ENCODE measurements at places on chromosomes 11 and 22.

DNA sequence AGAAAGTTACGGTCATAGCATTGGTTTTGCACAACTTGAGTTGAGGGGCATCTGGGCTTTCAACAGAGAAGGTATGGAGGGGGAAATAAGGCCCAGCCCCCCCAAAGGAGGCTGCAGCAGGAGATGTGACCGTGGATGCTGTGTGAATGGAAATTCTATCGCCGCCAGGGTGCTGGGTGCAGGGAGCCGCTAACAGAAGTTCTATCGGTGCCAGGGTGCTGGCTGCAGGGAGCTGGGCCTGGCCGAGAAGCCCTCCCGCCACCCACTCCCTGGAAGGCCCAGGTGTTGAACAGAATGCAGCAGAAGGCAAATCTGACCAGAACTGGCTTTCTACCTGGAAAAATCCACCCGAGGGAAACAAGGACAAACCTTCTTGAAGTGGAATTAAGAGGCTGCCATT, 115.0 kb downstream of the SHANK2 start:
- no peak for DNase-seq

GRCh38 chr11:121524233-121524631, 71.5 kb upstream of the SORL1-AS1 start:
- no peak for DNase-seq

DNA sequence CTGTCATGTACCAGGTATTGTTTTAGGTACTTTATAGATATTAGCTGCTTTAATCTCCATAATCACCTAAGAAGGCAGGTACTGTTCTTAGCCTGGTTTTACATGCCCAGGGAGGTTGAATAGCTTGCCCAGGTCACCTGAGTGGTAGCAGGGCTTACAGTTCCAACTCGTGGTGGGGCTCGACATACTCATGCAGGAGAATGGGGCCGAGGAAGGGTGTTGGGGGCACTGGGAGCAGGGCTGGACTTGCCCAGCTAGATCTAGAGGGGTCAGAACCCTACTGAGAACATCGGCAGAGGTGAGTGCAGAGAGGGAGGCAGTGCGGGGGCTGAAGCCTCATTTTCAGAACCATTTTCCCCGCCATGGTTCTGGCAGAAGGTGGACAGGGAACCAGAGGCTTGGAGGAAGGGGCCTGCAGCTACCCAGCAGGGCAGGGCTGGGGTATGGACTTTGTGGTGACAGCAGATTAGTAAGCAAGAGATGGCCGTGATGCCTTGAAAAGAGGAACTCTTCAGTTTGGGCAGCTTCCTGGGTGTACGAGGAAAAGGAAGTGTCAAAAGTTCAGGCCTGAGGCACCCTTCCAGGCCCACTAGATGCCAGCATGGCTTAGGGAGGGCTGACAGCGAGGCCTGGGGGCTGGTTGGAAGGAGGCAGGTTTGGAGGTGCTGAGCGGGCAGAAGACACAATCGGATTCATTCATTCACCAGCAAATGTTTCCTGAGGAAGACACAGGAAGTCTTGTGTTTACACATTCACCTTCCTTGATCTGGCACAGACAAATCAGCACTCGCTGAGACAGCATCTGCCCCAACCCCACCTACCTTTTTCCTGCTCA, 54.7 kb upstream of the LYVE1 start:
- DNase-seq = no peak

GRCh38 chr22:22817468-22818201, 70.0 kb upstream of the IGLL5 start:
- DNase-seq = no peak

DNA sequence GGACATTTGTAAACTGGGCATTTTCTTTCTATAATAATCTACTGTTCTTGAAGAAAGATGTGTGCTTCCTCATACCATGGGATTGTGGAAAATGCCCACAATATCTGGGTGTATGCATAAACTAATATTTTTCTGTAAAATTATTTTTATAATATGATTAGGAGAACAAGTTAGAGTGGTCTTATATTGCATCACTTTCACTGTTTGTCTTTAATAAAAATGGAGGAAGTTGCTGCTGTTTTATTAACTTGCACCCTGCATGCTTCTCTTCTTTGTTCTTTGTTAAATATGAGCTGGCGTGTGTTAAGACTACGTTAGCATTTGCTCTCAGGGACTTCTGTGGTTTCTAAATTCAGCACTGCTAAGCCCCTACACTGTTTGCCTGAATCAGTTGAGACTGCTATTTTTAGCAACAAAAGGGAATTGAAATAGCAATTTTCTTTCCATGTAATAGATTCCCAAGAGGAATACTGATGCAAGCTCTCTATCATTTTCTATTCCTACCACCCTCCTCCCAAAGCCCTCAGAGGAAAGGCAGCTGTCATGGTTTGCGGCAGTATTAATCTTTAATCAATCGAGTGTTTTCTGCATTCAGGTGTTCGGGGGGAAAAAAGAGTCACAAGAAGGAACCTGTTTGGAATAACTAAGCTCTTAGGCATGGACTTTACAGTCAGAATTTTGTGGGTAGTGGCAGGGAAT, 56.1 kb downstream of the HSD17B12 start:
- DNase-seq = no peak

GRCh38 chr22:38802671-38803121, 8.8 kb upstream of the DNAL4 start:
- no peak for DNase-seq

DNA sequence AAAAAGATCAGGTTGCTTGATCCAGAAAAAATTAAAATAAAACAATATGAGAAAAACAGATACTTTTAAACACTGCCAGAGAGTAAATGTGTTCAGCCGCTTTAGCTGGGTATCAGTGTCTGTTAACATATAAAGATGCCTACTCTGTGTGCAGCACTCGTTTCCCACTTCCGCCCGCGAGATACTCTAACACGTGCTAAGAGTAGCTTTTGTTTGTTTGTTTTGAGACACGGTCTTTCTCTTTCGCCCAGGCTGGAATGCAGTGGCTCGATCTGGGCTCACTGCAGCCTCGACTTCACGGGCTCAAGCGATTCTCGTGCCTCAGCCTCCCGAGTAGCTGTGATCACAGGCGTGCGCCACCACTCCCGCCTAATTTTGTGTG, 531 bp upstream of the MEN1 start:
- DNase-seq = no peak

DNA sequence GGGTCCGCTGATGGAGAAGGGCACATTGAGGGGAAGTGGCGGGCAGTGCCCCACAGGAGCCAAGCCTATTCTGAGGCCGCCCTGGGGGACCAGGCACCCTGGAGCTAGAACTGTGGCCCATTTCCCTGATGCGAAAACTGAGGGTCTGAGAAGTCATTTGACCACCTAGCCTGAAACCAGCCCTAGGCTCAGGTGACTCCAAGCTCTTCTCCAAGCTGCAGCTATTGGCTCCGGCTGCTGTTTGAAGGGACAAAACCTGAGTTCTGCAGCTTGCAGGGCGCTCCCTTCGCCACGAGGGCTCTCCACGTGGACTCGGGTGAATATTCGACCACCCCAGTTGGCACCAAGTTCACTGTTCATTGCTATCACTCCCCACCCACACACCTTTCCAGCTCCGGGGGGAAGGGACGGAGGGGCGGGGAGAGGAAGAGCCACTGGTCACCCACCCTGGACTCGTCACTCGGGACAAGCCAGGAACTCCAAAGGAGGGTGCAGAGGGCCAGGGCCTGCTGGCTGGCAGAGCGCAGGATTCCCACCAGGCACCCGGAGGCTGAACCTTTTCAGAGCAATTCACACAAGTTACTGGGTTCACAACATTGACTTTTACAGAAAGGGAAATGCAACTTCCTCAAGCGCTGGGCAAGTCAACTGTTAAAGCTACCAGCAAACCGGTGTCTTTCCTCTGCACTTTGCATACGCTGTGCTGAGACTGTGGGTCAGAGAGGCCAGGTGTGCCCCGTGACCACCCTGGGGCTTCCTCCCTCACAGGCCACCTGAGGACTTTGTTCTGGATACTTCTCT, 1.1 kb upstream of the RAC2 start:
- no peak for DNase-seq

GRCh38 chr11:32790916-32791315, 3.5 kb downstream of the CCDC73 start:
- no peak for DNase-seq

GRCh38 chr11:17739945-17740338, 5.4 kb downstream of the KCNC1 start:
- DNase-seq = no peak

DNA sequence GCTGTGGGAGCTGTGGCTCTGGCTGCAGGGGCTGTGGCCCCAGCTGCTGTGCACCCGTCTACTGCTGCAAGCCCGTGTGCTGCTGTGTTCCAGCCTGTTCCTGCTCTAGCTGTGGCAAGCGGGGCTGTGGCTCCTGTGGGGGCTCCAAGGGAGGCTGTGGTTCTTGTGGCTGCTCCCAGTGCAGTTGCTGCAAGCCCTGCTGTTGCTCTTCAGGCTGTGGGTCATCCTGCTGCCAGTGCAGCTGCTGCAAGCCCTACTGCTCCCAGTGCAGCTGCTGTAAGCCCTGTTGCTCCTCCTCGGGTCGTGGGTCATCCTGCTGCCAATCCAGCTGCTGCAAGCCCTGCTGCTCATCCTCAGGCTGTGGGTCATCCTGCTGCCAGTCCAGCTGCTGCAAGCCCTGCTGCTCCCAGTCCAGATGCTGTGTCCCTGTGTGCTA, 514 bp downstream of the KRTAP5-9 start:
- no peak for DNase-seq

GRCh38 chr11:83249445-83249844, 36.7 kb downstream of the CCDC90B start:
- DNase-seq = no peak

DNA sequence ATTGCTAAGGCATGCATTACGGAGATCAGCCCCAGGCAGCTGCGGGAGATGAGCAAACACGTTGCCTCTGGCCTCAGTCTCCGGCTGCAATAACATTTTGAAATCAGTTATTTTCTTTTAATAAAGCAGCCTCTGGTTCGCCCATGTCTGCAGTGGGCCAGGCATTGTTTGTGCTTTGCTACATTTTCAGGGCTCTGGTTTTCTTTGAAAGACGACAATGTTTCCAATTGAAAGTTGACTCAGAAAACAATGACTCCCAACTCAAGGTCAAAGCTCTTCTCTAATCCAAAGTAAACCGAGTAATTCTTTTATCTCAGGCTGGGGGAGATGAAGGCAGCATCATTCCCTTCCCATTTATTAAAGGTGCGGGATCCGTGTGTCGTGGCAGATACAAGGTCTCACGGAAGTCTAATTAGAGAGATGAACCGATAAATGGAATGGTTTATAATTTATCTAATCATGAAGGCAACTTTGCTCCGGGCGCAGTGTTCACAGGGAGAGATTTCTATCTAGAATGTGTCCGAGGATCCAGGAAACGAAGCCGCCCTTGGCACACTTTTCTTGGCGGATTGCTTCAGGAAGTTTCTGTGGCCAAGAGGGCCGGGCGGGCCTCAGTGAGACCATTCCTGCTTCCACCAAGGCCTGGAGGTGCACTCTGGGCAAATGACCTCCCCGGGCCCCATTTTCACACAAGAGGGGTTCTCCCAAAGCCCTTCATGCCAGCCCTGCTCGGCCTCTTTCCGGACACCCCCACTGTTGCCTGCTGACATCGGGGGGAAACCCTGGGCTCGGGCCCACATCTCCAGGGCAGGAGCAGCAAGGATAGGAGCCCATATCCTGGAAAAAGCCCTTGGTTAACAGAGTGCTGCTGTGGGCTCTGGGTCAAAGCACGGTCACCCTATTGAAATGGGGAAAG, 811.4 kb downstream of the BRD1 start:
- no peak for DNase-seq

DNA sequence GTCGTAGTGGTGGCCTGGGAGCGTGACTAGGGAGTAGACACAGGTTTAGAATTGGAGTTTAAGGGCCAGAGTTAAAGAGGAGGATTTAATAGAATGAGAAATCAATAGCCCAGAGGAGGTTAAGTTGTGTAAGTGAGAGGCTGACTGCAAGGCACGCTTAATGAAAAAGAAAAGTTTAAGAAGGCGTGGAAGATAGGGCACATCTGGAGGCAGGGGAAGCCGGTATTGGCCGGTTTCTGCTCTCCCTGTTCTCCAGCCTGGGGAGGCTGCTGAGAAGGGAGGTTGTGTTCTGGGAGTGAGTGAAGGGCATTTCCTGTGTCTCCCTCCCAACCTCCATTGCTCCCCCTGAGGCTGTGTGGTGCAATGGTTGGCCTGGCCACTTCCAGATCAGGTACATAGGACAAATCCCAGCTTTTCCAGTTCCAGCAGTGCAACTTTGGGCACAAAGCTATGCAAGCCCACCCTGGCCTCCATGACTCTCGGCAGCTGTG, 6.3 kb downstream of the GRIK4 start:
- no peak for DNase-seq

GRCh38 chr11:42967653-42968052, 344.1 kb upstream of the API5 start:
- no peak for DNase-seq

DNA sequence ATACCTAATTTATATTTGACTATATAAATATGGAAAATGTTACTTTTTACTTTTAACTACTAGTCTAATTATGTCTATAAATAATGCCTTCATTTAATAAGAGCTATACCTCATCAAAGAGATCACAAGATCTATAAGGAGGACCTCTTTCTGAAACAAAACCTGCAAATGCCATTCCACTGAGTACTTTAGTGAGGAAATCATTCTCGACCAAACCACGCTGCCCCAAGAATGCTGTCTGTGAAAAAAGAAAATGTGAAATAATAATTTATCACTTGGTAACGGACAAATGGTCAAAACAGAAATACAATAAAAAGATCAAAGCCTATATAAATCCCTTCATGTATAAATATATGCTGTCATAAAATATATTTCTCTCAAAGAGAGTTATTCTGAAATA, 301.7 kb downstream of the SBF2 start:
- no peak for DNase-seq

- no peak for DNase-seq
Measured at GRCh38 chr11:57513452-57513795, 2.1 kb downstream of the SLC43A1 start.

DNA sequence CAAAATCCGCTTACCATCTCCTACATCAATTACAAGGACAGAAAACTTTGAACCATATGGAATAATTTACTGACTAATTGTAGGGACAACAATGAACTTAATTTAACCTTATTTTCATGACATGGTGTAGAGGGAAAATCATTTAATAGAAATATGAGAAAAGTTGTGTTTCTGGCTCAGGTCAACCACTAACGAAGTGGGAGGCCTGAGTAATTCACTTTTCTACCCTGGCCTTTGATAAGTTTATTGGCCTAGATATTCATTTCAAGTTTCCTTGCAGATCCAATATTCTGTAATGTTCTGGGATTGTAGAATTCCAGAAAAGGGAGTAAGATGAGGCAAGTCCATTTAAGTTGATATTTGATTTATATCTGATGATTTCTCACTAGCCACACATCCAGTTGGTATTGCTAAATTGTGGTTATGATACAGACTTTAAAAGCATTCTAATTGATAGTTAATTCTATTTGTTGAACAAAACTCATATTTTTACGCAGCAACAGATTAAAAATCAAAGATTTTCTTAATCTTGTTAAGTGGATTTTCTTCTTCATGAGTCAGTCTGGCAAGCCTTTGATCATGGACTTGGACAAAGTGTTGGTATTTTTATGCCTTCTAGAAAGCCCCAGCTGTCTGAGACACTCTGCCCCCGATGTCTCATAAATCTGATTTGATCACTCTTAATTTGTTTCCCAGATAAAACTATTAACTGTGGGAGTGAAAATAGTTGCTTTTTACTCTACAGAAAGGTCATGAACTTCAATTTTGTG, 336.5 kb downstream of the TMEM135 start:
- DNase-seq = no peak
